ENCODE measurements at places on chromosomes 7 and 10.

DNA sequence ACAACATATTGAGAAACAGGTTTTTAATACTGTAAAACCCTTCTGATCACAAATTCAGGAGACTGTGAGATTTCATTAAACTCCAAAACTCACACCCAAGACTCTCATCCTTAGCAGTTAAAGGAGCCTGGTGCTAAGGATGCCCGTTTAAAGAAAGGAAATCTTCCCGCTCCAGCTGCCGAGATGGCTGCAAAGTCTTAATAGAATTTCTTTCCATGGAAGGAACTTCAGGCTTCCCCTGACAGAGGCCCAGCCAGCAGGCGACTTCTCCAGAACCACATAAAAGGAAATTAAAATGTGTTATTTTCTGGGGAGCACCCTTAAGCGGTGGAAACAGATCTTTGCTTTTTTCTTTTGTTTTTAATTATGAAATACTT is 104.7 kb upstream of the CHST15 start:
- DNase-seq: no peak

- DNase-seq: peak; percentile 80
Observed at GRCh38 chr7:120988591-120989256, at the start of gene CPED1. Gene CPED1 (plus strand): TSS chr7:120988711. CDS start chr7:120989622, 911 bp downstream.

DNA sequence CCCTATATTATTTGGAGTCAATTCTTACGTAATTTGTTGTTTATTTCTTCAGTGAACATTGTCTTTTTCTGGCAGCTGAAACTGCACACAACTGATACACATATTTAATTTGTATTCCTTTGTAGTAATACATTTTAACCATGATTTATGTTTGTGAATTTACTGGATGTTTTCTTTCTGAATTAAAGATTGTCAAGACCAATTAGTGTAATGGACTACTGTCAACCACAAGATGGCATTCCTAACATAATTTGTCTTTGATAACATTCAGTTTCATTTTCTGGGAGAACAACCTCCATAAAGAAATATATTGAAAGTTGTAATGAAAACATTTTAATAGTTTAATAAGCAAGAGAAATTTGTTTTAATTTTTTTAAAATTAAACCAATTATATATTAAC is 10.1 kb downstream of the THNSL1 start:
- DNase-seq: peak; percentile 36

DNA sequence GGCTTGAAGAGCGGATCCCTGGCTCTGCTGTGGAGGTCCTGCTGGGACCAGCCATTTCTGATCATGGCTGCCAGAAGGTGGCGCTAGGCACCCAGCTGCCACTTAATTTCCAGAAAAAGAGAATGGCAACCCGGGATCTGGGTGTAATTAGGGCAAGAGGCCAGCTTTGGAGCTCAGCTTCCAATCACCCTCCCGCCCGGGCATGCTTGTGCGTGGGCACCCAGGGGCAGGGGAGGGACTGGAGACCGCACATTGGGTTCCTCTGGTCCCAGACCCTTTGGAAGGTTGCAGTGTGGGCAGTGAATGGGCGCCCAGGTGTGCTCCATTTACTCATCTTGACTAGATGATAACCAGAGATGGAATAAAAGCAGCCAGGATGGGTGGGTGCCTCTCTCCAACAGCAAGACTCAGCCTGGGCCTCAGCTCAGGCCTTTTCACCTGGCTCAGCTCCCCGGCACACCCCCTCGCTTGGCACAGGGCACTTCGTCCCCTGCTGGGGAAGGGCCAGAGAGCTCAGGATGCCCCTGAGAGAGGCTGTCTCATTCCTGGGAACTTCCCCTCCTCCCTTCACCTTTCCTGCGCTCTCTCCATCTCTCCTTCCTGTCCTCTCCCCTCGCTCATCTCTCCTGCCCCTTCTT is 14.7 kb downstream of the FAM241B start:
- peak; percentile 75 for DNase-seq
